H9 (cell line): ENCODE measurements at places on chromosomes 16 and 17.

- no peak for DNase-seq
Observed at GRCh38 chr17:81566461-81567126, 14.4 kb upstream of the FAAP100 start.

- no peak for DNase-seq
Observed at GRCh38 chr16:54597222-54597621, 310.6 kb upstream of the IRX3 start.

GRCh38 chr16:3681206-3681605 lies 26.7 kb downstream of the DNASE1 start:
- no peak for DNase-seq

GRCh38 chr16:75244844-75245758 lies 6.3 kb downstream of the BCAR1 start:
- peak; percentile 95 for DNase-seq

DNA sequence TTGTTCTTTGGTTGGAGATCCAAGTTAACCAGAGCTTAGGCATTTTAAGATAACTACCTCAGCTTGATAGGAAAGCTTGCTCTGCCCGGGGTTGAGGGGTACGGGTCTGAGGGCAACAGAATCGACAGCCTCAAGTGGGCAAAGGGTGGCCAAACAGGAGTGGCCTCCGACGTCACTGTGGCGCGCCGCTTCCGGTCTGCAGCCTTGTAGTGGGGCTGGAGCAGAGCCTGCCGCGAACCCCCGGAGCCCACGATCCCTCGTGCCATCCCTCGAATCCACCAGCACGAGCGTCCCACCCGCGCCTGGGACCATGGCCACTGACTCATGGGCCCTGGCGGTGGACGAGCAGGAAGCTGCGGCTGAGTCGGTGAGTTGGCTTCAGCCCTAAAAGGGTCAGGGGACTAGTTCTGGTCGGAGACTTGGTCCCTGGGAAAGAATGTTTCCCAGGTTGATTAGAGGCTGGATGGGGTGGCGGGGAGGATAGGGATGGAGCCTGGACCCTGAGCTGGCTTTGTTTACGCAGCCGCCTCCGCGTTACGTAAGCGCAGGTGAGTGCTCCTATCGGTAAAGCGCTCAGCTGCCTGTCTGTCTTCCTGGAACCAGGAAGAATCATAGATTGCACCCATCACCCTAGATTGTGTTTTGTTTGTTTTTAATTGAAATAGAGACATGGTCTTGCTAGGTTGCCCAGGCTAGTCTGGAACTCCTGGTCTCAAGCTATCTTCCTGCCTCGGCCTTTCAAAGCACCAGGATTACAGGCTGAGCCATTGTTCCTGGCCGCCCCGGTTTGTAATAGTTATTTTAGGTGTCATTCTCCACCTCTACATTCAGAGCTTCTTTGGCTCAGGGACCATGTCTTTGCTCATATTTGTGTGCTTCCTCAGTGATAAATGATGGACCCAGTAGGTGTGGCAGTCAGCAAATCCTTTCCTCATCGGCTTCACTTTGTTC lies at the start of gene DDX19B:
DDX19B (plus strand) TSS at position 199 of the 951 bp plus-strand sequence; CDS start at position 311, 112 bp downstream.
- DNase-seq, result peak; percentile 82

DNA sequence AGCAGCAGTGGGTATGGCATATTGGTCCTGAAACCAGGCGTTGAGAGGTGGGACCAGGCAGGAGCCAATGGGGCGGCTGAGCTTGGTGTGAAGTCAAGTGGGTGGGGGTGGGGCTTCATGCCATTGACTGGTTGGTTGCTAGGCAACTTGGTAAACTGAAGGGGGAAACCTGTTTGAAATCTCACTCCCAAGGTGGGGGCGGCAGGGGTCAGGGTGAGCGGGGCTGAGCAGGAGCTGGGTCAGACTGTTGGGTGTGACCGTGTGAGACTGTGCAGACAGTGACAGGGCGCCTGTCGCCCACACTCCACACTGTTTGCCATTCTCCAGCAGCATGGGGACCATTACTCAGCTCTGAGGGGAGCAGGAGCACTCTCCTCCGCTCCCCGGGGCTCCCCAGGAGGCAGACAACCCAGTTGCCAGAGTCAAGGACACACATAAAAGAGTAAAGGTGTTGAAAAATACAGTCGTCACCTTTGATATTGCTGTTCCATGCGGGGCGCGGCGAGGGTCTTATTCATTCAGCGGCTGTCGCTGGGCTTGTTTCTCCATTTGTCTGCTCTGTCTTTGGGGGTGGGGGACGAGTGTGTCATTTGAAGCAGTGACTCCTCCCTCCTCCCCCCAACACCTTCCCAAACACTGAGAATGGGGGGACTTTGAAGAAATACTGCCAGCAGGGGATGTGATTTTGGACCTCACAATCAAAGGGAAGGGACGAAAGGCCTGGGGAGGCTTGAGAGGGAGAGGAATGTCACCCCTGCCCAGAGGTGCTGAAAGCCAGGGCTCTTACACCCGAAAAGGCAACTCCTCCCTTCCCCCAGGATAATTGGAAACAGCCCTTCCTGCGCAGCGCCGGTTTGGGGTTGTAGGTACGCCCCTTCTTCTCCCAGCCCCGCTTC lies 1.2 kb upstream of the EFNB3 start:
- peak; percentile 95 for DNase-seq

- DNase-seq, result no peak
Observed at GRCh38 chr16:53085369-53085843, 30.6 kb downstream of the CHD9 start.

DNA sequence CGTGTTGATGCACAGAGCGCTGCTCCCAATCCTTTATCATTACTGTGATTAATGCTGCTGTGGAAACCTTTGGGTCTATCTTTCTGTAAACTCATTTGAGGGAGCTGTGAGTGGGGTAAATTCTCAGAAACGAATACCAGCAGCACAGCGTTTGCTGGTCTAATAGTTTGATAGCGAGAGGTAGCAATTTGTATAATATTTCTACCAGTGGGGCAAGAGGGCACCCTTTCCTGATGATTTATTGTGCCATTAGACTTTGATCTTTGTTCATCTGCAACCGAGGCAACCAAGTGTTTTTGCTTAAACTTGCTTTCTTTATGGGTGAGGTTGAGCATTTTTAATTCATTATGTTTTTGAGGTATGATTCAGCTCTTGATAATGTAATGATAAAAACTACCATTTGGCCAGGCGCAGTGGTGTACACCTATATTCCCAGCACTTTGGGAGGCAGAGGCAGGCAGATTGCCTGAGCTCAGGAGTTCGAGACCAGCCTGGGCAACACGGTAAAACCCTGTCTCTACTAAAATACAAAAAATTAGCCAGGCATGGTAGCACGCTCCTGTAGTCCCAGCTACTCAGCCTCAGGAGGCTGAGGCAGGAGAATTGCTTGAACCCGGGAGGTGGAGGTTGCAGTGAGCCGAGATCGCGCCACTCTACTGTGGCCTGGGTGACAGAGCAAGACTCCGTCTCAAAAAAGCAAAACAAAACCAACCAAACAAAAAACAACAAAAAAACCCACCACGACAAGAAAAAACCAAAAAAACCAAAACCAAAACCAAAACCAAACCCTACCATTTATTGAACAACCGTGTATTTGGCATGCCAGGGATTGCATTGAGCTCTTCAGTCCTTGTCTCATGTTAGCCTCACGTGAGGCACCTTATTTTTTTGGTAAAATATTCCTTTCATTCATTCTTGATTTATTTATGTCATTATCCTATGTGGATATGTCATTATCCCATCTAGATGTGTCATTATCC lies 81.5 kb downstream of the PLCG2 start:
- DNase-seq, result no peak

- DNase-seq, result no peak
Observed at GRCh38 chr17:37342589-37342988, 33.2 kb upstream of the C17orf78 start.

- DNase-seq, result no peak
Observed at GRCh38 chr16:74304164-74304834, 7.7 kb downstream of the PSMD7 start.

DNA sequence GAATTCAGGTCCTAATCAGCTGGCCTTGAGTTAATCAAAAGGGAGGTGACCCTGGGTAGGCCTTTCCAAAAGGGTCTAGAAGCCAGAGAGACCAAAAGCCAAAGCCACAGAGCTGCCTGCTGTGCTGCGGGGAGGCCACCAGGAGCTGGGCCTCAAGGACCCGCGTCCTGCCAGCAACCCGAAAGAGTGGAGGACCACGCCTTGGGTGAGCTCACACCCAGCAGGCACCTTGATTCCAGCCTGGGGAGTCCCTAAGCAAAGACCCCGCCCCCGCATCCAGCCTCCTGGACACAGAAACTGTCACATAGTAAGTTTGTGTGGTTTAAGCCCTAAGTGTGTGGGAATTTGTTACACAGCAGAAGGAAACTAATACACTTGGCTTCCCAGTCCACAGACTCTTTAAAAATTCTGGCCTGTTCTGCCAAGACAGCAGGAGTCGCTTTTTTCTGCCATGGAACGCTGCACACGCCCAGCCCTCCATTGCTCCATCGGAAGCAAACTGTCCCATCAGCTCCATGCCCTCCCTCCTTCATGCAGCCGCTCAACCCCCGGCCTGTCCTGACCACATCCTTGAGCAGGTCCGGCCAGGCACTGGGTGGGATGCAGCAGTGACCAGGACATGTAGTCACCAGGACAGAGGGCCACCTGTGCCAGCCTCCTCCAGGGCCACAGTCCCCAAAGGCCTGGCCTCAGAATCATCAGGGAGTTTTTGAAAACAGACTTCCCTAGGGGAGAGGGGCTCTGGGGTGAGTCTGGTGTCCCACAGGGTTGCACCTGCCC lies 20.9 kb upstream of the RASD1 start:
- DNase-seq, result no peak

DNA sequence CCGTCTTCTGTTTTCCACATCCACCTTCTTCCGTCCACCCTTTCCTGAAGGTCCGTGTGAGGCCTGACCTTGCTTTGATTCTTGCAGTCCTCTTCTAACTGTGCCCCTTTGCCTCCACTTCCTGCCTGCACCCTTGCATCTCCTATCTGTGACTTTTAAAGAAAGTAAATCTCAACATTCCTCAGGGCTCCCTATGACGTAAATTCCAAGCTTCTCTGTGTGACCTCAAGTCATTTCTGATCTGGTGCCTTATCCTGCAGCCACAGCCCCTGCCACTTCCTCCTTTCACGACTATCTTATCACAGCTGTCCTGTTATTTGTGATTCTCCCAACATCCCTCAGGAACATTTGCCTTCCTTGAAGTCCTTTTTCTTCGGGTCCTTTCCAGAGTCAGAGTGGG lies 520.5 kb downstream of the CDH13 start:
- no peak for DNase-seq

DNA sequence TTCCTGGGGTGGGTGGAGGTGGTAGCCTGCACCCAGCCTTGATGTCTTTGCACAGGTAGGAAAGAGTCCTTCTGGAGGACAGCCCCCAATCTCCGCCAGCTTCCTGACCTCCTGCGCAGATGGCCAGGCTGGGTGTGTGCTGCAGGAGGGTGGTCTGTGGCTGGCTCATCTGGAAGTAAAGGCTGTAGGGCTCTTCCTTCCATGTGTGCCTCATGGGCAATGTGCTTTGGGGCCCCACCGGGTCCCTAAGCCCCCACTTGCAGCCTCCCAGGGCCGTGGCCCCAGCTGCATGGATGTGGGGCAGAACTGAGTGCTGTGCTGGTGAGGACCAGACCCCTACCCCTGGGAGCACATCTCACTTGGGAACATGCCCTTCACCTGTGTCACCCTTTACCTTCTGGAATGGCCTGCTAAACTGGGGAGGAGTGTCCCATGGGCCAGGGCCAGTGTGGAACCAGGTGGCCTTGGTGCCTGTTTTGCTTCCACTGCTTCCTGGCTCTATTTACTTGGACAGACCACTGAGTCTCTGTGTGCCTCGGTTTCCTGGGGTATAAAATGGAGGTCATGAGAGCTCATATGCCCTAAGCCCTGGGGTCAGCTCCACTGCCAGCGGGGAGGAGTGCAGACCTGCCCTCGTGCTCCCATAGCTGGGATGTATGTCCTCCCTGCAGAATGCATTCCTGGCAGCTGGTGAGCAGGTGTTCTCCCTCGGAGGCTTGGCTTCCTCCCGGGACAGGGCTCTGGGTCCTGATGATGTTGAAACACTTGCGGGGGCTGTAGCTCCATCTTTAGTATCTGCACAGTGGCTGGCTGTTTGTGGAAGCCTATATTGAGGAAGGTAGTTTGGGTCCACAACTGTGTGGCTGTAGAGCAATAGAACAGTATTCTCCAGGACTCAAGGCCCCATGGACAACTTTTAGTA lies 18.0 kb downstream of the MPRIP start:
- DNase-seq, result peak; percentile 24

- DNase-seq, result no peak
Observed at GRCh38 chr17:75262112-75262606, 480 bp downstream of the MRPS7 start.

DNA sequence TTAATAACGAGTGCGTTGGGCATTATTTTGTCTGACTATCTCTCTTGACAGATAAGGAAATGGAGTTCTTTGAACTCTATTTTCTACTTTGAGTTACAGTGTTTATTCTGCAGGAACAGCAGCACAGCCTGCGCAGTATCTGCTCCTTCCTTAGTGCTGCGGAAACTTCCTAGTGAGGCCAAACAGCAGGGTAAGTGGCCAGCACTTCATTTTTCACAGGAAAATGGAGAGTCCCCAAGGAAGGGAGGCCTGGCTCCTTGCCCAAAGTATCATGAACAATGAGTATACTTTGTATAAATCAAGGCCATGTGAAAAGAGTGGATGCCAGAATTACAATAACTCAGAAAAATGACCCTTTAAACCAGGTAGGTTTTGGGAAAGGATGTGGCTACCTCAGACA lies 140.6 kb downstream of the VPS53 start:
- DNase-seq, result no peak

DNA sequence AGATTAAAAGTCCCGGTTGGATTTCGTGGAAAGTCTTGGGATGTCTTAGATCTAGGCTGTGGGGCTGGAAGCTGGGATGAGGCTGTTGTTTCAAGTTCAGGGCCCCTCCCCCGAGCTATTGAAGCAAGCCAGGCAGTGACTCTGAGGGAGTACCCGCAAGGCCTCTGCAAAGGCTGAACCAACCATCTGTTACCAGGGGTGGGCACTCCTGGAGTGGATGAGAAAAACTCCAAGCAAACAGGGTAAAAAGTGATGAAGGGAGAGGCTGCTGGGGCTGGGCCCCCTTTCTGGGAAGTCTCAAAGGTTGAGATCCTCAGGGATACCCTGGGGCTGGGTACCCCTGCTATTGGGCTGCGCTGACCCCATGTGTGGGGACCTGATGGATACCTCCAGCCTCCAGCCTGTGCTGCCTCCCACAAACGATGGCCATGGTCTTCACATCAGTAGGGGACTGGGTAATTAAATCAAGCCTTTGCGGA lies 82.4 kb upstream of the KIFC3 start:
- peak; percentile 47 for DNase-seq

GRCh38 chr16:75860326-75861053 lies 134.2 kb upstream of the CPHXL start:
- DNase-seq, result no peak

DNA sequence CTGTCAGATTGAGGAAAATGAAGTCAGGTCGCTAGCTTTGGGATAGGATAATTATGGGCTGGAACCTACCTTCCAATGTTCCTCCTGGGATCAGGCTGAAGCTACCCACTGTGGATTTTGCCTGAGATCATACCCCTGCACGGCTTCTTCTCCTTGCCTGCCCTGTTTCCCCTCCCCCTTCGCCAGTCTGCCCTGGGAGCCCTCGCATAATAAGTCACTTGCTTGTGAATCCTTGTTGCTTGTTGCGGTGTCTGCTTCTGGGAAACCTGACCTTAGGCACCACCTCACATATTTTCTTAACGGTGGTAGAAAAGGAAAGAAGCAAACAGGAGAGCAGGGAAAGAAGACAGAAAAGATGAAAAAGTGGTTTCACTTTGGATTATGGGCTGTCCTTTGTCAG lies 13.3 kb upstream of the PMP22 start:
- DNase-seq, result no peak
